ENCODE measurements at places on chromosomes 4 and X.
A peak's percentile ranks its signal among the peaks of the same experiment; 100 is the strongest.

DNA sequence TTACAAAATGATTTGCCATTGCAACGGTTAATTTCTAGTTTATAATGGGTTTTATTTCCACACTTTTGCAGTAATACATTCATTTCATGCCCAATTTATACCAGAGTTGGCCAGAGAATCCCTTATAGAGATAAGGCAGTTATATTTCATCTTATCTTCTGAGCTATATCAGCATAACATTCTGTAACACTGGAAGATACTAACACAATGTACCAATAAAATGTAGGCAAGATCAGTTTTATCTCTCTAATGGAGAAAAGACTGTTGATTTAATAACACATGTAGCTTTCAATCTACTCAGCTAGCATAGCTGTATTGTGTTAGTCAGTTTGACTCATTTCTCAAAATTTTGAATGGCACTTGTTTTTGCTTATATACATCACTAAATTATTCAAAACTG is 738.6 kb downstream of the TRAM1L1 start:
- no peak for DNase-seq

- no peak for DNase-seq
Measured at GRCh38 chr4:7074426-7074825, 6.6 kb upstream of the GRPEL1 start.

- no peak for DNase-seq
Measured at GRCh38 chr4:88106205-88106604, 52.2 kb downstream of the ABCG2 start.

GRCh38 chr4:94175553-94176261 is 32.0 kb upstream of the SMARCAD1 start:
- DNase-seq, result no peak

DNA sequence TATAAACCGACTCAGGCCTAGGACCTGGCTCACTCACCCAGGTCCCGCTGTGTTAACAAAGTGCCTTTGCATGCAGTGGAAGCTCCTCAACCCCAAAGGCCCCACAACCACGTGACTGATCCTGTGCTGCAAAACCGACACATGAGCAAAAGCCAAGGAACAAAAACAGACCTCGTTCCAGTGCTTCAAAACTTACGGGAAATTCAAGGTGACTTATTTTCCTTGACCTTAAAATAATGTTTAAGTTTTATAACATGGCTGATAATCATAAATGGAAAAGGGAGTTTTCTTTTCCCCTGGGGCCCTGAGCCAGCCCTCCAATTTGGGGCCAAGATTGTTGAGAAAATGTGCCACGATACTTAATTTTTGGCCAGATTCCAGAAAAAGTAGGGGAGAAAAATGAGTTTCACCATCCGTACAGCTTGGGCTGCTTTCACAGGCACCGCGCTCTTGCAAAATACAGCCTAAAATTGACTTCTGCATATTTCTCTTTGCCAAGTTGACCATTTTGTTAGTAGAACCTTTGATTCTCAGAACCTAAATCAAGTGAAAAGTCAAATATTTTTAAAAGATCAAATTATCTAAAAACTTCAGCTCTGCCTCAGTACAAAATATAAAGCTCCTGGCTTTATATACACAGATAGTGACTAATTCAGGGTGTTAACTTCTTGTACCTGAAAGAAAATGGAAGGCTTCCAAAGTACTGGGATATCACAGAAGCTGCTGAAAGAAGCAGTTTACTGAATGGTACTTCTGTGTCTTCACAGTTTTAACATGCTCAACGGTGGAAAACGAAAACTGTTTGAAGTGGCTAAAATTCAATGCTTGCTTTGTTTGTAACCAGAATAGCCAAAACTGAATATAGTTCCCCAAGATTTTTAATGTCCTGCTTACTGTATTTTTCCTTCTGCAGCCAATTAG is 93.8 kb downstream of the APBB2 start:
- no peak for DNase-seq

DNA sequence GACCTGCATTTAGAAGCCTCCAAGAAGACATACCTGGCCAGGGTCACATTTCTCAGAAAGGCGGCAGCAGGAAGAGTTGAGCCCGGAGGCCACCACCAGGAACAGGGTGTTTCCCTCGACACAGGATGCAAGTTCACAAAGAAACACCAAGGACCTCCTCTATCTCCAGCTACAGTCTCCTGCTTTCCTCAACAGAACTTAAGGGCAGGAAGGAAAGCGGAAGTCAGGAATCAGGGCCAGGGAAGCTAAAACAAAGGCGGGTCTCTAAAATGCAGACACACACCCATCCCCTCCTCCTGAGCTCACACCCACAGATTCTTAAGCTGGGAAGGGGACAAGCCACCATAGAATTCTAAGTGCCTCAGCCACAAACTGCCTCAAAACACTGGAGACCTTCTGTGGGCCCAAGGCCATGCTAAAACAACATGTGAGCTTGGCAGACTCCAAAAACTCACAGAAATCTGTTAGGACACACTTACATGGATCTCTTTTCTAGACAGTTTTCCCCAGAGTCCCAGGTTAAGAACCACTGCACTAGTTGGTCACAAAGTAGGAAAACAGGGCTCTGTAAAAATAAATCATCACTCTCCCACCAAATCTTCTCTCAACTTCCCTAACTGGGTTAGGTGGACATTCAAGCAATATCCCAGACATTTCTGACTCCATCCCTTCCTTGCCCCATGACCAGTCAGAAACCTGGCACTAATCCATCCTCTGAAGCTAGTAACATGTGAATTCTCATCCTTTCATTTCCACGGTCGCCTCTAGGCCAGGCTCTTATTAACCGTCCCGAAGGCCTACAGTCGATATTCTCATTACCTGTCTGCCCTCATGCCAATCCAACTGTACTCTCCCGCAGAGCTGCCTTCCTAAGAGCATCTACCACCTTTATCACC is 163.2 kb downstream of the APBB2 start:
- DNase-seq, result no peak

DNA sequence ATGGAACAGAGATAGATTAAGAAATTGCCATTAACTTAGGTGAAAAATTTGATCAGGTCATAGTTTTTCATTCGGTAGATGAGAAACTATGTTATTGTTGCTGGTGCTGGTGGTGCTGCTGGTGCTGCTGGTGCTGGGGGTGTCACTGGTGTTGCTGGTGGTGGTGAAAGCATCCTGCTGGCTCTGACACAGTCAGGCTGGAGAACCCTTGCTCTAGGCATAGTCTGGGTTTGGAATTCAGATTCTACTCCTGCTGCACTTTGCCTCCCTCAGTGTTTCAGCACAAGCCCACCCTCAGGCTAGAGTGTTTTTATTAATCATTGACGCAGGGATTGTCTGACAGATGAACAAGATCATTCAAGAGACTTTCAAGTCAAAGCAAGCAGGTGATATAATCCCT is 80.2 kb downstream of the USP46 start:
- DNase-seq, result no peak

- no peak for DNase-seq
Measured at GRCh38 chr4:168930413-168931196, 79.5 kb downstream of the CBR4 start.

DNA sequence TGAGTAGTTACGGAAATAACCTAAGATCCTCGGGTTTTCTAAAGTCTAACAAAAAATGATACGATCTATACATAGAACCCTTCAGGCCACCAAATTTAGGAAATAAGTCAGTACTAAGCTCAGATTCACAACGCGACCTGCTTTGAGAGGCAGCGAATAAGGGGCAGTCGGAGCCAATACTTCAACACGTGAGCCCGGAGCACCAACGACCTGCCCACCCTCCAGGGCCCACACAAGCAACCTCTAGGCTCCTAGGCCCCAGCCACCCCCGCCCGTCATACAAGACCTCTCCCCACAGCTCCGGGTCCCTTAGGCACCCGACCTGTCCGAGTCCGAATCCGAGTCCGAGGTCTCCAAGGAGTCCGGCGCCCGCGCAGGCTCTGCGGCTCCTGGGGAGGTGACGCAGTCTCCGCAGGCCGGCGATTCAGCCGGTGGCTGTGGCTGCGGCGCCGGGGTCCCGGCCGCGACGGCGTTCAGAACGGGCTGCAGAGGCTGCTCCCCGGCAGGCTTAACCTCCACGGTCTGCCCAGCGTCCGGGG is 580 bp downstream of the NAF1 start:
- DNase-seq, result peak; percentile 60

DNA sequence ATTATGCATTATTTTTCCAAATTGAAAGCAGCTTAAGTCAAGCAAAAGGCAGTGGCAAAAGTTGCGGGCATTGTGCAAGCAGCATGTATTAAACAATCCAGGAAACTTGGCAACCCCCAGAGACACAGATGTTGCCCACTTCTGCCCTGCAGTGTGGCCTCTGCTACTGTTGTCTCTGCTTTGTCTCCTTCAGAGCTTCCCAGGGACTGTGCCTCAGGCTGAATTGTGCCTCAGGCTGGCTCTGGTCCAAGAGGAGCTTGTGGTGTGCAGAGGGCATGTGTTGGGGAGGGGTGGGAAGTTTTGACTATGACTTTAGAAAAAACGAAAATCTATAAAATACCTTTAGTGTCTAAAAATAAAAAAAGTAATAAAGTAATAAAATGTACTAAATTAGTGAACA is 201.4 kb downstream of the CCSER1 start:
- DNase-seq, result no peak

DNA sequence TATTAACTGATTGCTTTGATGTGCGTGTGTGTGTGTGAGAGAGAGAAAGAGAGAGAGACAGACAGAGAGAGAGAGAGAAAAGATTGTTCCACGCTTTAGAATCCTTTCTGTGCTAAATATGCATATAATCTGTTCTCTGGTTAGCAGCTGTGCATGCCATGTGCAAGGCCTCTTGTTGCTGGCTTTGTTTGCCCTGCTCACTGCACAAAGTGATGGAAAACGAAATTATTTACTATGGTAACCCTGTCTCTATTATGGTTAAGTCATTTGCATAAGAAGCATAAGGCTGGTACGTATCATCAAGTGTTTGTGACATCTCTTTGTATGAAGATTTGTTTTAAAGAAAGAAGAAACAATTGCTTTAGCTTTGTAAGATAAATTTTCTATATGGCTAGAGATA is 190.2 kb upstream of the POF1B start:
- no peak for DNase-seq

- DNase-seq, result no peak
Measured at GRCh38 chr4:99100876-99101275, 12.3 kb upstream of the ADH5 start.

- no peak for DNase-seq
Measured at GRCh38 chr4:167831855-167832254, 260.5 kb upstream of the ANXA10 start.

All from stimulated activated CD4-positive, alpha-beta T cell treated with anti-CD3 and anti-CD28 coated beads, Interleukin-1b, Interleukin-23, amount 100 ng/mL, for 48 hours (primary cell).